ENCODE measurements at places on chromosomes 2 and 18. TPM values are rescaled to one million over a fixed set of nuclear protein-coding genes. Genes with fewer than 3 reads are reported as not detected.

GRCh38 chr2:226124548-226125011 is 675.0 kb downstream of the IRS1 start:
- DNase-seq = no peak

DNA sequence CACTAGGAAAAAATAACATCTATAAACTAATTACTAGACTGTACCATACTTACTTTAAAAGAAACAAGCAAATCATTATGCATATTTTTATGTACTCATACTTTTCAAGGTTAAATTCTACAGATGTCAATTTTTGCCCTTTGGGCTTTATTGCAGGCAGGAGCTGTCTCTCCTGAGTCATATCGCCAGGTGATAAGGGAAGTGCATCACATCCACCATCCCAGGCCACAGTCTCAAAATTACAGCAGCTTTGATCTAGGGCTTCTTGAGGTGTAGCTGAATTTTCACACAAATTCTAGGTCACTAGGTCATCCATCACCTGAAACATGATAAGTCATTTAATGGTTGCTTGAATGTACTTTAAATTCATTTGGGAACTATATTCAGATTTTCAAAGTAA is 38.4 kb upstream of the FRZB start:
- DNase-seq = no peak

Gene SCG2
- 509 TPM for polyA plus RNA-seq

Gene SMYD1
- not detected for polyA plus RNA-seq

DNA sequence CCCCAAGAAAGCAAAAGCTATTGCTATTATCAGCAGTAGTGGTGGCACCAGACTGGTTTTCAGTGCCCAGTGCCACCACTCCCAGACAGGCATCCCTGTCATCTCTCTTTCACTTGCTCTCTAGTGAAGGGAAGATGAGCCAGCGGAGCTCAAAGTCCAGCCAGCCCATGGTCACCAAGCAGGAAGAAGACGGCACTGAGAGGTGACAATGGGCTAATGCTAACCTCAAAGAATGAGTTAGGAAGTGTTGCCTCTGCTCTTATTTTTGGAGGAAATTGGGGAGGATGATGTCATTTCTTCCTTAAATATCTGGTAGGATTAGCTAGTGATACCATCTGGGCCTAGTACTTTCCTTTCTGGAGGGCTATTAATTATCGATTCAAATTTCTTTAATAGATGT is 1.7 kb downstream of the SP140 start:
- no peak for DNase-seq

Gene CNTNAP5
- polyA plus RNA-seq = 0.02 TPM

GRCh38 chr2:206515580-206515979 is 72.2 kb downstream of the ADAM23 start:
- DNase-seq = no peak
